ENCODE measurements at places on chromosomes 12 and 14.
A peak's percentile ranks its signal among the peaks of the same experiment; 100 is the strongest.

GRCh38 chr14:34604995-34605394 is 25.0 kb downstream of the SNX6 start:
- peak; percentile 39 for DNase-seq

- peak; percentile 82 for DNase-seq
Measured at GRCh38 chr12:46942579-46942978, 116.8 kb upstream of the SLC38A4 start.

DNA sequence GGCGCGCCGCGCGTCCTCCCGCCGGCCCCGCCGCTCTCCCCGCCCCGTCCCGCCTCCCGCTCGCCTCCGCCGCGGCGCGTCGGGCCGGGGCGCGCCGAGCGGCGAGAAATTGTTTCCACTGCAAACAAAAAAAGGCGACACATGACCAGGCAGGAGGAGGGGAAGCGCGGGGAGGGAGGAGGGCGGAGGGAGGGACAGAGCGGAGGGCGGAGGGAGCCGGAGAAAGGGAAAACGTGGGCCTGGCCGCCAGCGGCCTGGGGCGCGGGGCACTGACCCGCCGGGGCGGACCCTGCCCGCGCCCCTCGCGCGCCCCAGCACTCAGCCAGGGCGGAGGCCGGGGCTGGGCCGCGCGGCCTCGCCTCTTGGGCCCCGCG is at the start of gene FOXN3:
Gene FOXN3 (minus strand): TSS at position 143 of the 374 bp plus-strand sequence. CDS start 4,757 bp downstream, outside the sequence.
- peak; percentile 87 for DNase-seq

DNA sequence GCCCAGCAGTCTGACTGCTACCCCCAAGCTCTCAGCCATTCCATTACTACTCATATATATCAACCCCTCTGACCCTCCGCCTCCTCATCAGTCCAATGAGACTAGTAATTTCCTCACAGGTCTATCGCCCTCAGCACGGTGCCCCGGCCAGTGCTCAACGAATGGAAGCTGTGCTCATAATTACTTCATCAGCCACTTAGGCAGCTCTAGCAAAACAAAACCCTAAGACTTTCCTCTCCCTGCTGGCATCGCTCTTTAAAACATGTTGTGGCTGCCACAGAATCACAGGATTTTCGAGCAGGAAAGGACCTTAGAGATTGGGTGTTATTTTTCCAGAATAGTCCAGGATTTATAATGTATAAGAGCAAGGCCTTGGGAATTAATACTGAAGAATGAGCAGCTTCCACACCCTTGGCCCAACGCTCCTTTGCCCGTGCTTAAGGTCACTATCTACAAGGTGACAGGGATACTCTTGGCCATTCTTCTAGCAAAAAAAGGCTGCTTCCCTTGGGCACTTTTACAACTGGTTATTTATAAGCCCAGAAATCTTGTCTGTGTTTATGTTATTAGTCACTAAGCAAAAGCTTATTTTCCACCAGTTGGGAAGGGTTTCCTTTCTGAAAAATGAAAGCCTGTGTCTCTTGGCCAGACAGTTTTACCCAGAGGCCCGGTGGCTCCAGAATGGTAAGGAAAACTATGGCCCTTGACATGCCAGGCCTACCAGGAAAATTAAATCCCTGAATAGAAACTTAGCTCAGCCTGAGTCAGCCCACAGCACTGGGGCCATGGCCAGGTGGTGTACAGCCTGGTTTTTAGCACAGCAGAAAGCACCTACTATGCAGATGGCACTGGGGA is 47.9 kb downstream of the NUAK1 start:
- peak; percentile 75 for DNase-seq

- DNase-seq: no peak
Measured at GRCh38 chr12:130384234-130384633, 46.5 kb downstream of the PIWIL1 start.

DNA sequence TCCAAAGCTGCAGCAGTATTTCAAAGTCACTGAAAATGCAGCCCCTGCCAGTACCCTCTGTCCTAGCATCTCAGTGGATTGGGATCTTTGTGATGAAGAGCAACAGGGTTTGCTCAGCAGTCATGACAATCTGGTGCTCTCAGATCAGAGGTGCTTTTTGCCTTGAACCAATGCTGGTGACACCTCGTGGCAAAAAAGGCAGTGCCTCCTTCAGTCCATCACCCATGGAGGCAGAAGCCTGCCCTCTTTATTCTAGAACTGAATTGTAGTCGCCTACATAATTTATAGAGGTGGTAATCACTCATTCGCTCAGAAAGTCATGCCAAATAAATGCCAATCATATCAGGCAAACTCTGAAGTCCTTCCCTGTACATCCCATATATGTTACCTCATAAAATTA is 126.0 kb upstream of the VRK1 start:
- DNase-seq: no peak

DNA sequence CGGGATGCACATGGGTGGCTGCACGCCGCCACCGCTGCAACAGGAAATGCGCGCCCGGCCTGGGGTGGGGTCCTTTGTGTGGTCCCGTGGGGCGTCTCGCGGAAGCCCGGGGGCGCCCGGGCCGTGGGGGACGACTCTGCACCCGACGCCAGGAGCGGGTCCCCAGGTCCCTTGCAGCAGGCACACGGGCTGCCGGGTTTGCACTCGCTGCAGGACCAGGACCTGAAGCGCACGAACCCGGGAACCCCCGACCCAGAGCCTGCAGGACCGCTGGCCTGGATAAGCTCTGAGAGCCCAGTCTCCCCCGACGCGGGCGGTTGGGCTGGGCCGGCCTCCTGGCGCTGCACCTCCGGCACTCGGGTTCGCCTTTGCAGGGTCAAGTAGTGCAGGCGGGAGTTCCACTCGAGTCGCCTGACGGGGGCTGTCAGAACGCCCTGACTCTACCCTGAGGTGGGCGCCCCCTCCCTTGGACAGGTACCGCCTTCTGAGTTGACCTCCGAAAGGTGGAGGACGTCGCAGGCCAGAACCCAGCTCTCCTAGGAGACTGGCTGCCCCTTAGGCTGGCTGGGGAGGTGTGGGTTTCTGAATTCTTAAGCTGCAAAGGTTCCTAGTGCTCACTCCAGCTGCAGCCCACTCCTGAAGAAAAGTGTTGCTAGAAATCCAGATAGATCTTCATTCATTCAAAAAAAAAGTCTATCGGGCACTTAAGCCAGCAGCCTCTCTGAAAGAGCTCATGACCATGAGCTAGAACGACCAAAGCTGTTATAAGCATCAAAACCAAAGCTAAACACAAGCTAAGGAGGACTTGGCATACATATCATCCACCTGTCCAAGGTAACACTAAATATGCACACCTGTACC is 68.0 kb downstream of the RNF34 start:
- peak; percentile 23 for DNase-seq

DNA sequence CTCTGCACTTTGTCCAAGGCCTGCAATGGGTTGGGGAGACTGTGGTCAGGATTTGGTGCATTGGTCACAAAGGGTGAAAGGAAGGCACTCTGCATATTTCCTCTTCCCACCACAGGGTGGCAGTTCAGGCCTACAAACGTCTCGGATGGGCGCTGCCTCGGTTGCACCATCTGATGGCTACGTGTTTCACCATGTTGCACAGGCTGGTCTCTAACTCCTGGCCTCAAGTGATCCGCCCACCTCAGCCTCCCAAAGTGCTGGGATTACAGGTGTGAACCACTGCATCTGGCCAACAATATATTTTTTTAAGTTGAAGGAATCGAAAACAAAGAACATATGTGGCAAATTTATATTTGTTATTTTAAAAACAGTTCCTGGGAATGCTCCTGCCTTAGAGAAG is 35.1 kb downstream of the TMBIM6 start:
- DNase-seq: peak; percentile 87

DNA sequence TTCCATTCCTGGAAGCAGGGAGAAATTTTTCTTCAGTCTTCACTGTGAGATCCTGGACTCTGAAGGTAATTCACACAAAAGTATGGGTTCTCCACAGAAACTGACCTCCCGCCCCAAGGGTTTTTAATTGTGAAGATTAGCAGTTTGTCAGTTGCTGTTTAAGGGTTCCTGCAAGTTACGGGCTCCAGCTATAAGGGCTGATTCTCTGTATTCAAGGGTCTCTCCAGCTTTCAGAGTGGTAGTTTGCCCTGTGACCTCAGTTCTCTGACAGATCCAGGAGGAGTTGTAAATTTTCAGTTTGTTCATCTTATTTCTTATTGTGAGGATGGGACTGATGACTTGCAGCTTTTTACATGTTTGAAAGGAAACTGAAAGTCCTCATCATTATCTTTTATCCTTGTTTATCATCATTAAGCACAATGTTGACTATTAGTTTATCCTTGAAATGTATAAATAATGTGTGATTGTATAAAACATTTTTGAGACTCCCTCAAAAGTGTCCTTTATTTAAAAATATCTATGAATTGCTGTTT is 110.9 kb downstream of the SCAF11 start:
- no peak for DNase-seq

DNA sequence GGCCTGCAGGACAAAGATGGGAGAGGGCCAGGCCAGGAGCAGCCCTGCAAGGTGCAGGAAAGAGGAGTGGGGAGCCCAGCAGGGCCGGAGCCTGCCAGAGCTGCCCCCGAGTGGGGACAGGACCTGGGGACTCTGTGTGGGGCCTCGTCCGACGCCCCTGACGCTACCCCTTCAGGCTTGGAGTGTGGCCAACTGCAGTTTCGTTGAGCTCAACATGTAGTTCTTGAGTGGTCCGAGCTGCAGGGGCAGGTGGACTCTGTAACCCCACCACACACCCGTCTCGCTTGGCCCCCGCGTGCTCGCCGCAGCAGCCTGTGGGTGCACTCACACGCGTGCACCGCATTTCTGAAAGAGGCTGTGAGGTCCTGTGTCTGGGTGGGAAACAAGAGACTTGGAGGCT is 2.0 kb downstream of the ASPG start:
- DNase-seq: no peak

DNA sequence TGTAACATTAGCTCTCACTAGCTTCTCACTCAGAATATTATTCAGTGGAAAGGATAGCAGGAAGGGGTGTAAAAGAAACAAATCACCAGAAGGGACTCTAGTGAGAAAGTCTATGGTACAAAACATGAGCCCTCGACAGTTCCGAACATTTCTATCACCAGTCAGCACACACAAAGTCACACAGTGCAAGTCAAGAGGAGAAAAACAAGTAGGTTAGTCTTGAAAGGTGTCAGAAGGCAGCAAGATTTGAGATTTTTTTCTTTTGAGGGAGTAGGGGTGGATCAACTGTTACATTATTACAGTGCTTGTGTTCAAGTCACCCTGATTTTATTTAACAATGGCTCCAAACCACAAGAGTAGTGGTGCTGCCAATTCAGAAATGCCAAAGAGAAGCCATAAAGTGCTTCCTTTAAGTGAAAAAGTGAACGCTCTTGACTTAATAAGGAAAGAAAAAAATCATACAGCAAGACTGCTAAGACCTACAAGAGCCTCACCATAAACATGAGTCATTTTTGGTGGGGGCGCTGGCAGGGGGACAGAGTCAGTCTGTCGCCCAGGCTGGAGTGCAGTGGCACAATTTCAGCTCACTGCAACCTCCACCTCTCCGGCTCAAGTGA is 42.3 kb downstream of the GNS start:
- DNase-seq: peak; percentile 56

DNA sequence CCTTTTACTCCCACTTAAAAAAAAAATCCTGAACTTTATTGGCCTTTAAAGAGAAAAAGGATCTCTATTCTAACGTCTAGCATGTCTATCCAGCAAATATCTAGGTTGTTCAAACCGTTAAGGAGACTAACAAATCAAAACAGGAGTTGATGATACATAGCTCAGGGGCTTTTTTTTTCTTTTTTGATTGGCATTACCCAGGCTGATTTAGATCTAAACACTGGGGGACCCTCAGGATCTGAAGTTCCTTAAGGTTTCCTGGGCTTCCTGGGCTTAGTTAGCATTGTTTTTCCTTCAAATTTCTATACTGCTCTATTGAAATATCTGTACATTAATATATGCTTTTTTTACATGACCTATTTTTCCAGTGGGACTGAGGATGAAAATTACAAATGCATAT is 42.3 kb downstream of the EFCAB11 start:
- DNase-seq: no peak

- DNase-seq: no peak
Measured at GRCh38 chr12:76379261-76379660, 31.0 kb upstream of the BBS10 start.

DNA sequence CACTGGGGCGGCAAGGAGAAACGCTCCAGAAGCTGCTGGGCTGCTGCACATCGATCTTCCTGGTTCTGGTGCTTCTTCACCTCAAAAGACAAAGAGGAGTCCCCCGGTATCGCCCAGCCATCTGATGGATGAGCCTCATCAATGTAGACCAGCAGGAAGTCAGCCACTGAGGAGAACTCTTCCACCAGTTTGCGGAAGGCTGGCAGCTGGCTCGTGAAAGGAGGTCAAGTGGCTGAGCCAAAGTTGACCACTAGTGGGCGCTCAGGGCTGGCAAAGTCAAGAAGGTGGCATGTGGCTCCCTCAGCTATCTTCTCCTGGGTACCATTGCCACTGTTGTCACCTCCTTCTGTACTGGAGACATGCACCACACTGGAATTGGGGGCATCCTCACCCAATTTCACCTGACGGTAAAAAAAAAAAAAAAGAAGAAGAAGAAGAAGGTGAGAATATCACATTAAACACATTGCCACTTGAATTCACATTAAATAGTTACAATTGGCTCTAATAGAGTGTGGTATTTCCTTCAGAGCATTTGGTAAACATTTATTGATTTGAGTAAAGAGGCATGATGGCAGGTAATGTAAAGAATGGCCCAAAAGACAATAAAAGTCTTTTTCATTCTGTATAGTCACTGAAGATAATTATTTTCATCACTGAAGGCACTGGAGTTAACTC is 8.3 kb downstream of the DIO2 start:
- DNase-seq: no peak

DNA sequence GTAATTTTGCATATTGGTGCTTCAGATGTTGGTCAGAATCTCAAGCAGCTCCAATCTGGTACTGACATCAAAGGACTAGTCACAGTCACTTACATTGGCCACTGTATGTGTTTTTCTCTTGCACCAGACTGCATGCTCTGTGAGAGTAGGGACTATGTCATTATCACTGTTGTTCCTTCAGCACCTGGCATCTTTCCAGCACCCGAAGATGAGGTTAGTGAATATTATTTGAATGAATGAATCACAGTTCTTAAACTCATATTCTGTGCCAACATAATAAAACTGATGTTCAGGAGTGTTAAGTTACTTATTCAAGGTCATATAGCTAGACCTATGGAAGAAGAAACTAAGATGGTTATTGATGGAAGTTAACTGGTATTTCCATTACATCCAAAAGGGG is 204.5 kb upstream of the TBX3 start:
- DNase-seq: peak; percentile 41

GRCh38 chr14:68733086-68733914 is 59.6 kb downstream of the ZFP36L1 start:
- no peak for DNase-seq

GRCh38 chr12:83664650-83665049 is 977.9 kb downstream of the TMTC2 start:
- no peak for DNase-seq

DNA sequence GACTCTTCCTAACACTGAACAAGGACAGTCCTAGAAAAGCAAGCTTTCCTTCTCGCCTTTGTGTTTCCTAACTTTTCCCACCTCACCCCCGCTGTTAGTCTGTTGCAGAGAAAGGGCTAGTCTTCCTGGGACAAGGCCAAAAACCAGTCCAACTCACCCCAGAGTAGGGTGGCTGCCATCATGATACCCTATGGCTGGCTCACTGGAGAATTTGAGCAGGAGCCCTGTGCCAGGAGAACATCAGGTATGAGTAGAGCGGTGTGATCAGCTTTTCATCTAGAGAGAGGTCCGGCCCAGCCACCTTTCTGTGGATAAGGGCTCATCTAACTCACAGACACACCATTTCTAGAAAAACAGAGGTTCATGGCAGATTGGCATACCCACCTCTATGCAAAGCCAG is 16.7 kb upstream of the ZFP36L1 start:
- no peak for DNase-seq

All from fibroblast of lung (primary cell).